ENCODE measurements at places on chromosomes 1 and 21.
A peak's percentile ranks its signal among the peaks of the same experiment; 100 is the strongest.

DNA sequence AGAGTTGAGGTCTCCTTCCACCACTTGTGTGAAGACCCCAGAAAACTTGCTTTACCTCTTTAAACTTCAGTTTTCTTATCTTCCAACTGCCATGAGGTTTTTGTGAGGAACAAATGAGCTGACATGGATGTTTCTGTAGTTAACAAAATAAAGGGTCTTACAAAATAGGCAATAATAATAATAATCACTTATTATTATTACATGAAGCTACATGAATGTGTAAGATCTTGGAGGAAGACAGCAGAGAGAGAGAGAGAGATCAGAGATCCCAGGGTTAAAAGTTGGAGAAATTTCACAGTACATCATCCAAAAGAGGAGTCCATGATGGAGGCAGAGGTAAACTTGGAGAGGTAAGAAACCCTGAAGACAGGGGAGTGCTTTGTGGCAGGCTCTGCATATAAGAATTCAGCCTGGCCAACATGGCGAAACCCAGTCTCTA, 10.7 kb downstream of the RCC1 start:
- DNase-seq, result no peak

DNA sequence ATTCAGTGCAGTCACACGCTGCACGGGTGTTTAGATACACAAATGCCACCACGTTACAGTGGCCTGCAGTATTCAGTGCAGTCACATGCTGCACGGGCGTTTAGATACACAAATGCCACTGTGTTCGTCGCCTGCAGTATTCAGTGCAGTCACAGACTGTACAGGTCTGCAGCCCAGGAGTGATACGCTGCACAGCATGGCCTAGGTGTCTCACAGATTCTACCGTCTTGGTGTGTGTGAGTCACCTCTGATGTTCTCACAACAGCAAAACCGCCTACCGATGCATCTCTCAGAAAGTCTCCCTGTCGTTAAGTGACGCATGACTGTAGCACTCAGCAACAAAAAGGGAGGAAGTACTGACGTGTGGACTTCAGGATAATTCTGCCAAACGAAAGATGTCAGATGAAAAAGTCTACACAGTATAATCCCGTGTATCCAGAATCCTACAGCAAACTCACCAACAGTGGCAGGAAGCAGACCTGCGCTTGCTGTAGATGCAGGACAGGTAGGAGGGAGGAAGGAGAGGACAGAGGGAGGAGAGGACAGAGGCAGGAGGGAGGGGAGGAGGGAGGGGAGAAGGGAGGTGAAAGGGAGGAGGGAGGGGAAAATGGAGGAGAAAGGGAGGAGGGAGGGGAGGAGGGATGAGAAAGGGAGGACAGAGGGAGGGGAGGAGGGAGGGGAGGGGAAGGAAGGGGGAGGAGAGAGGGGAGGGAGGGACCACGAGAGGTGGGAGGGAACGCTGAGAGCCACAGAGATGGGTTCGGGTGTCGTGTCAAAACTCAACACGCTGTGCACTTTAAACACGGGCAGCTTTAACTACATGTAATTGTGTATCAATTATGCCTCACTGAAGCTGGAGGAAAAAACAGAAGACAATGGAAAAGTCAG, 36.3 kb upstream of the PCBP3 start:
- peak; percentile 51 for DNase-seq

GRCh38 chr21:22855581-22855980, 1857.4 kb downstream of the NCAM2 start:
- DNase-seq, result no peak

- no peak for DNase-seq
Measured at GRCh38 chr1:206651958-206652890, 16.9 kb downstream of the DYRK3 start.

GRCh38 chr1:87515781-87516180, 187.1 kb downstream of the LMO4 start:
- DNase-seq, result no peak
